Activated CD4-positive, CD25-positive, alpha-beta regulatory T cell (primary cell): ENCODE measurements at places on chromosomes 1 and 21.

DNA sequence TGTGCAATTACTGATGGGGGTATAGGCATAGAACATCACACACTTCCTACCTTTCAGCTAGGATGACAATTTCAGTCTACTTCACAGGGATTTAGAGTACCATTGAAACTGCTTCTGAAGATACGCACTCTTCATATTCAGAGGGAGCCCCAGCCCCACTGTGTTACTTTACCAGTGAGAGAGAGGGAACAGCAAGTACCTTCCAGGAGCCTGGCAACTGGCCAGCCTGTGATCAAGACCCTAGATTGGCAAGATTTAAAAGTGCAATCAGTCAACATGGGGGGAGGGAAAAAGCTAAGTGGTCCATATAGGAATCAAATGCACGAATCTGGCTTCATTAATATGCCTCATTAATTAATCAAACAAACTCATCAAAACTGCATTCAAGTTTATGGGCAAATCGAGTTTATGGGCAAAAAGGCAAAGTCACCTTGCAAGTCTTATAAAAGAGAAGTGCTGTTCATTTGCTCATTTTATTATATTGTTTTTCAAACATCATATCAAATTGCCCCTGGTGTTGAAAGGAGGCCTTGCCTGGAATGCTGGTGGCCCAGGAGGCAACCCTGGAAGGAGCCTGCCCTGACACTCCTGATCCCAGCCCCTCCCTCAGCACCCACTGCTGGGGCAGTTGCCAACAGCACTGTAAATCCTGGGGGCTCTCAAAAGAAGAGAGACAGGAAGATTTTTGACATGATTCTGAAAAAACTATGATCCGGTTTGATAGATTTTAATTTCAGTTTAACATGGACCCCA, 184.9 kb upstream of the DPT start:
- DNase-seq, result no peak

- no peak for DNase-seq
Observed at GRCh38 chr1:198794498-198794897, 155.7 kb downstream of the PTPRC start.

DNA sequence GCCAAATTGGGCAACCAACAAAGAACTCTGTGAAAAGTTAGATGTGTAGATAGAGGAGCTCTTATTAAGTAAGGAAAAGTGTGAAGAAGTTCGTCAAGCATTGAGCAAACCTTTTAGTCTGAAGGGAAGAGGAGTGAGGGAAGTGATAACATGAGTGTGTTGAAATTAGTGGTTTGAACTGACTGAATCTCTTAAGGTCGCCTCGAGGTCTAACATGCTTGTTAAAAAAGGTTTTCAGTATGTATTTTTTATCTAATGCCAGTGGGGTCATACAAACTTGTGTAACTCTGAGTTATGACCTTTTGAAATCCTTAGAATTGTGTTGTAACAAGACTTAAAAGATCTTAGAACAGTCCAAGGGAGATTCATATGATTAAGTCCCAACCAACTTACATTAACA, 34.1 kb downstream of the SOAT1 start:
- no peak for DNase-seq

GRCh38 chr1:18556364-18556763, 74.3 kb upstream of the PAX7 start:
- no peak for DNase-seq

- DNase-seq, result no peak
Observed at GRCh38 chr1:56255516-56256152, 323.7 kb downstream of the PLPP3 start.

GRCh38 chr1:224219612-224220059, 36.6 kb downstream of the DEGS1 start:
- DNase-seq, result no peak

DNA sequence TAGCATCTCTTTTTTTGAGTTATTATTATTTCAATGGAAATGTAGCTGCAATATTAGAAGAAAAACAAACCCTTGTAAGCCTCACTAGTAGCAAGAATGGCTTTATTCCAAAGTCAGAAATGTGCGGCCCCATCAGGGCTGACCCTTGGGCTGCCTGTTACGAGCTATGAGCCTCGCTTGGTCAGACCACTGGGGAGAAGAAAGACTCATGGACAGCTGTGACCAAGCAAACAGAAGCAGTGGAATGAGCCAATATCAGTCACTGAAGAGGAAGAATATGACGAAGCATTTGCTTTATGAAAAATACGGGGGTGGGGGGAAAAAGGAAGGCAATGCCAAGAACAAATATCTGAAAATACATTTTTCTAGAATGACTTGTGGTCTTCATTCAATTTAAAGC, 504.5 kb downstream of the LMO4 start:
- DNase-seq, result no peak

DNA sequence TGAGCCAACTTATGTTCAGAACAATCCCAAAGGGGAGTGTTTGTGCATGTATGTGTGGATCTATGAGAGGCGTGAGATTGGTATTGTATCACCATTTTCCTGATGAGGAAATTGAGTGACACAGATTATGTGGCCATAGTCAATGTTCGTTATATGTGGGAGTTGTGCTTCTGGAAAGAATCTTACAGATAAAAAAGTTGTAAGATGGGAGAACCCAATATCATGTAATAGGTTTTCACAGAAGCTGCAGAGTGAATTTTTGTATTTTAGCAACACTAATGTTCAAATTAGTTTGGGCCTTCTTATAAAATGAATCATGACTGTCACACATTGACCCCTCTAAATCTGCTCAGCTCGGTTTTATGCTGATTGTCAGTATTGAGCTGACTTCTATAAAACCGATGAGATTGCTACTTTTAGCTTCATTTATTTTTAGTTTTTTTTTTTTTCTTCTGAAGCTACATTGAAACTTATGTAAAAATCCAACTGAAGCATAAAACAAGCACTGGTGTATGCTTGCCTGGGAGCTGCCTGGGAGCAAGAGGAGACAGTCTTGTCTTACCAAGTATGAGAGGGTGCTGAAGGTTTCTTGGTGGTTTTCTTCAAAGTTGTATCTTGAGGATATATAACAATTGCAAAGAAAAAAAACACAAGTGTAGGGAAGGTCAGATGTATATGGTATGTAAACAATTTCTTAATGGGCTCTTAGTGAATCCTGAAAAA, 4.1 kb downstream of the RWDD3 start:
- no peak for DNase-seq

- no peak for DNase-seq
Observed at GRCh38 chr1:15153842-15154479, 414 bp downstream of the TMEM51 start.

DNA sequence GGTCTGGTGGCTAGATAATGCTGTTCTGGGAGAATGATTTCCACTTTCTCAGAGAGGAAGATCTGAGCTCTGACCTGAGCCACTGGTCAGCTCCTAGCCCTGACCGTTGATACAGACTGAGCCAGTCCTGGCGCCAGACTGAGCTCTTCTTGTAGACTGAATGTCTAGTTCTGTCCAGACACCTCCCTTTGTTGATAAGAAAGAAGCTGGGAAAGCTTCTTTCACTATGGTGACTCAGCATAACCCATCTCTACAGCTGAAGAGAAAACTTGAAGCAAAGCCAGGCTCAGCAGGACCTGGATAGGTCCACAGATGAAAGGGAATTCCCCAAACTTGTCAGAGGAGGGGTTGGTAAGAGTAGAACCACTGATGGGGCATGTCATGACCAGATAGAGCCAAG, 9.9 kb upstream of the TRABD2B start:
- DNase-seq, result no peak

- no peak for DNase-seq
Observed at GRCh38 chr1:177302357-177303044, 131.7 kb downstream of the BRINP2 start.

DNA sequence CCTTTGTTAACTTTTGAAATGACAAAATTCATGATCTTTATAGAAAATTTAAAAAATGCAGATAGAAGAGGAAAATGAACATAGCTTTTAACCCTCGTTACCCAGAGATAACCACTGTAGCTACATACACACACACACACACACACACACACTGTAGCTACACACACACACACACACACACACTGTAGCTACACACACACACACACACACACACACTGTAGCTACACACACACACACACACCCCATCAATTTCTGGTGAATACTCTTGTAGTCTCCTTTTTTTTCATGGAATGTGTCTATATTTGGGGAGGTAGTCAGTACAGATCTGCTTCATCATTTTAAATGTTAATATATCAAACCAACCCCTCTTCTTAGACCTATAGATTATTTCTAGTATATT, 58.5 kb downstream of the SH3BGR start:
- DNase-seq, result no peak

DNA sequence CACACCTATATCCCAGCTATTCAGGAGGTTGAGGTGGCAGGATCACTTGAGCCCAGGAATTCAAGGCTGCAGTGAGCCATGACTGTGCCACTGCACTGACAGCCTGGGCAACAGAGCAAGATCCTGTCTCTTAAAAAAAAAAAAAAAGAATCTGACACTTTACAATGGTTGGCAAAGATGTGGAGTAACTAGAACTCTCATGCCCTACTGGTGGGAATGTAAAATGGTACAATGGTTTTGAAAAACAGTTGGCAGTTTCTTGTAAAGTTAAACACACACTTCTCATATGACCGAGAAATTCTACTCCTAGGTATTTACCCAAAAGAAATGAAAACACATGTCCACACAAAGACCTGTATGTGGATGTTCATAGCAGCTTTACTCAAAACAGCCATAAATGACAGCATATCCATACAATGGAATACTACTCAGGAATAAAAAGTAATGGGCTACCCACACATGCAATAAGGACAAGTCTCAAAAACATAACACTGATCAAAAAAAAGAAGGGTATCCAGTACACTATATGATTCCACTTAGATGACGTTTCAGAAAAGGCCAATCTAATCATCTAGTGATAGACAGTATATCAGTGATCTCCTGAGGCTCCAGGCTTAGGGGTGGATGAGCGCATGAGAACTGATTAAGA, 58.1 kb downstream of the HLCS start:
- DNase-seq, result no peak

DNA sequence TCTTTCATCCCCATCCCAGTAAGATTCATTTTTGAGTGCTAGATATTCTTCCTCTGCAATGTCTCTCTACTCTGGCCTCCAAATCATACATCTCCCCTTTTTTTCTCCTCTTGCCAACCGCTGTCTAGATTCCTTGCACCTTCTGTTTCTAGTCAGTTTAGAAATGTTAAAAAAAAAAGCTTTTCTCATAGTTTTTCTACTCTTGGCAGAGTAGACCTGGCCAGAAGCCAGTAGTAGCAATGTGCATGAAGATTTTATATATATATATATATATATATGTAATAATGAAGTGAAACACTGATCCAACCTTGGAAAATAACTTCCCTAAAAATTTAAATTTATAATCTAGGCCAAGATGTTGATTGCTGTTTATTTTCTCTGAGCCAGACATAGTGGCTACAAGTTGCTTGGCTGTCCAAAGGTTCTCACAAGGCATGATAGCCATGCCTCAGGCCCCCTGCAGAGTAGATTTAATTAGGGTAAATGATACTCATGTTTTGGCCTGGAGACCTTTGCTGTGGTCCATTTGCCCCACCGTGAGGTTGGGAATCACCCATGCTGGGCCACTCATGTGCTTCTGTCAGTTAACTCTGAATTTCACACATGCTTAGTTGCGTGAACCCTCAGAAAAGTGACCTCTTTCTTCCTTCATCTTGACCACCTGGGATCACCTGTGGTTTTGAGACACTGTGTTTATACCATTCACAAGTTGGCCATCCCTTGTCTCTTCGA, 103.4 kb upstream of the KCNE2 start:
- DNase-seq, result no peak

DNA sequence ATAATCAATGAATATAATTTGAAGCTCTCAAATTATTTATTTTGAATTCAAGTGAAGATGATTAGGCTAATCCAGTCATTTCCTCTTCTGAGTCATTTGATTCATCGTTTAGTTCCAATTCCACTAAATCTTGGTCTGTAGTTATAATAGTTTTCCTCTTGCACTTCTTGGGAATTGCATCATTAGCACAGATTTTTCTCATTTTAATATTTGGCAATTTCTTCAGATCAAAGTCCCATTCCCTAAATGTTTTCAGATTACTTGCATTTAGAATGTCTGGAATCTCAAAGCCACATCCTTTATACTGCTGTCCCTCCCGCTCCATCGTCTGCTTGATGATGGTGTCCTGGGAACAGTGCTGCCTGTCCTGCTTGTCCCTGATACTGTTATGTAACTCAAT, 43.5 kb downstream of the MAST2 start:
- no peak for DNase-seq

GRCh38 chr1:8551613-8552489, 233.9 kb downstream of the SLC45A1 start:
- DNase-seq, result no peak

- DNase-seq, result no peak
Observed at GRCh38 chr1:54325284-54325683, 80.9 kb downstream of the SSBP3 start.

DNA sequence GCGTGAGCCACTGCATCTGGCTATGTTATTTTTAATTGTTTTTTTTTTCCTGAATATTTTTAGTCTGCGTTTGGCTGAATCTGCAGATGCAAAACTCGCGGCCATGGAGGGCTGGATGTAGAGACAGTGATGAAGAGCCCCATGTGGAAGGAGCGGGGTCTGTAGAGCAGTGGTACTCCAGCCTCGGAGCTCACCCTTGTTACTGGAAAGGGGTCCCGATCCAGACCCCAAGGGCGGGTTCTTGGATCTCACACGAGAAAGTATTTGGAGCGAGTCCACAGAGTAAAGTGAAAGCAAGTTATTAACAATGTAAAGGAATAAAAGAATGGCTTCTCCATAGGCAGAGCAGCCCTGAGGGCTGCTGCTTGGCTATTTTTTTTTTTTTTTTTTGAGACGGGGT, 2.7 kb downstream of the TRPM2 start:
- DNase-seq, result no peak

DNA sequence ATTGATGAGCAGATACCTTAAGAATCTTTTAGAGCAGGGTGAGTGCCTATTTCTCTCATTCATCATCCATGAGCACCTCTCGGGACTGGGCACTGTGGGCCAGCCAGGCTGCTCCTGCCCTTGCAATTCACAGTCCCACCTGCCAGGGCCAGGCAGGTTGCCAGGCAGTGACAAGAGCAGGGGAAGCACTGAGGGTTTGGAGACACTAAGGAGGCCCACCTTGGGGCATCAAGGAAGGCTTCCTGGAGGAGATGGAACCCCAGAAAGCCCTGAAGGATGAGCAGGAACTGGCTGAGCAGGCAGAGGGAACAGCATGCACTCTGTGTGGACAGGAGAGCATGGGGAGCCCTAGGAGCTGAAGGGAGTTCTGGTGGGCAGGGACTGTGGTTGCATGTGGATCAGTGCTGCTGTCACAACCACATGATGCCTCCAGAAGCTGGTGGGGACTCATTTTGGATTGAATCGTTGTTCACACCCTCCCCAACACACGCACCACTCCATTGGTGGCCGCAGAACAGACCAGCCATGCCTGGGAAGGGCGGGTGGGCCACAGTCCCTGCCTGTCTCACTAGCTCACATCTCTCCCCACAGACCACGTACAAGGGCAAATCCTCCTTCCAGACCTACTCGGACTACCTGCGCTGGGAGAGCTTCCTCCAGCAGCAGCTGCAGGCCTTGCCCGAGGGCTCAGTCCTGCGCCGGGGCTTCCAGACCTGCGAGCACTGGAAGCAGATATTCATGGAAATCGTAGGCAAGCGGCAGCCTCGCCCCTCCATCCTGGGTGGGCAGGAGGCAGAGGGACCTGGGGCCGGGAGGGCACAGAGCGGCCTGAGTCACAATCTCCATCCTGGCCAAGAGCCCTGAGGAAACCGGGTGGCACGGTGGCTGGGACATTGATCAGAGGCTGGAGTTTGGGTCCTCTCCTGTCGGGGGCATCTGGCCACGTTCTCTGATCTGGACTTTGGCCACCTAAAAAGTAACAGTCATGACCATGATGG, 55.1 kb downstream of the DISP3 start:
- no peak for DNase-seq
